ENCODE measurements at places on chromosomes 13 and 19. TPM values are rescaled to one million over a fixed set of nuclear protein-coding genes. Genes with fewer than 3 reads are reported as not detected.

Gene C19orf81
- total RNA-seq, result not detected

Gene TEX26
- not detected for total RNA-seq

Gene GARIN5A
- 0.69 TPM for total RNA-seq

Gene GFY
- not detected for total RNA-seq

Gene ICAM5
- 0.10 TPM for total RNA-seq

Gene C19orf33
- total RNA-seq, result 18.3 TPM

Gene OR7D2
- total RNA-seq, result not detected

Gene KLHL1
- total RNA-seq, result 0.10 TPM

Gene ADGRE3
- total RNA-seq, result 1.2 TPM

Gene ZSWIM4
- 4.4 TPM for total RNA-seq

Gene ZNF724
- 6.4 TPM for total RNA-seq

Gene MCEMP1
- total RNA-seq, result 0.79 TPM

Gene ZNF844
- 13.2 TPM for total RNA-seq

Gene ZNF69
- total RNA-seq, result 6.5 TPM

Gene ATP4B
- not detected for total RNA-seq

Gene CRX
- not detected for total RNA-seq

Gene MZT1
- total RNA-seq, result 9.9 TPM

Gene PROZ
- not detected for total RNA-seq

Gene LYPD4
- total RNA-seq, result not detected

Gene ZNF561
- 40.2 TPM for total RNA-seq

Gene ZNF432
- 15.5 TPM for total RNA-seq

Gene MAP4K1
- total RNA-seq, result 0.59 TPM

Gene TNNT1
- 65.7 TPM for total RNA-seq

Gene ZNF132
- total RNA-seq, result 3.6 TPM

Gene CDADC1
- total RNA-seq, result 5.4 TPM

Gene LILRA2
- total RNA-seq, result 1.1 TPM

Gene DACH1
- 8.5 TPM for total RNA-seq

Gene ADGRE1
- total RNA-seq, result 0.79 TPM

Gene CGB2
- total RNA-seq, result not detected

Gene FGF14
- total RNA-seq, result 1.6 TPM

Measured in skin of body (tissue), 3 donors.